ENCODE measurements at places on chromosomes 4 and X.

DNA sequence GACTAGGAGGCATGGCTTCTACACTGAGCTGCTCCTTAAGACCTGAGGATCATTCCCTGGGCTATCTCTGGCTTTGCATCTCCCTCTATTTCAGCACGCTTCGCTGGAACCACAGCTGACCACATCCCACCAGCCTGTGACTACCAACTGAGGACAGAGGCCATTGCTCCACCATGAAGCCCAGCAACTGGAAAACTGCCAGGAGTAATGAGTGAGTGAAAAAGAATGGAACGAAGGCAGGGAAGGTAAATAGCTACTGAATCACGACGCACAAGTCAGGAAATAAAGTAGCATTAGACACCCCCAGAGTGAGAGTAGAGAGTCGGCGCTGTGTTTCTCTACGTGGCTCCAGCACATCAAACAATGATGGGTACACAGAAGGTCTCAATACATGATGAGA, 314.7 kb downstream of the LDB2 start:
- no peak for DNase-seq

GRCh38 chr4:182904211-182904761, 12.9 kb downstream of the DCTD start:
- DNase-seq, result no peak

GRCh38 chr4:13378973-13379759, 105.0 kb downstream of the RAB28 start:
- no peak for DNase-seq

DNA sequence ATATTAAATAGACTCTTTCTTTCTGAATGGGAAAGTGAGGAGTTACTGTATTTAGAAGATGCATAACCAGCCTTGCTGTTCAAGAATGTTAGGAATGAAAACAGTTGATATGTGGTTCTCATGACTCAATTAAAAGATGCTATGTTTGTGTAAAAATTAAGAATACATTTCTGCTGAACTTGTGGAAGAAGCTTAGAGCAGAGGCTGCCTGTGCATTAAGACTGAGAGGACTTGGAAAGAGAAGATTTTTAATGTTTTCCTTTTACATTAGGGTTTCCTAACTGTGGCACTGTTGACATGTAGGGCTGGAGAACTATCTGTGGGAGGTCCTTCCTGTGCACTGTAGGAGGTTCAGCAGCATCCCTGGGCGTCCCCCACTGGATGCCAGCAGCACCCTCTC, 137.7 kb downstream of the GPR143 start:
- DNase-seq, result no peak

GRCh38 chr4:124803641-124804040, 91.1 kb upstream of the ANKRD50 start:
- DNase-seq, result no peak

DNA sequence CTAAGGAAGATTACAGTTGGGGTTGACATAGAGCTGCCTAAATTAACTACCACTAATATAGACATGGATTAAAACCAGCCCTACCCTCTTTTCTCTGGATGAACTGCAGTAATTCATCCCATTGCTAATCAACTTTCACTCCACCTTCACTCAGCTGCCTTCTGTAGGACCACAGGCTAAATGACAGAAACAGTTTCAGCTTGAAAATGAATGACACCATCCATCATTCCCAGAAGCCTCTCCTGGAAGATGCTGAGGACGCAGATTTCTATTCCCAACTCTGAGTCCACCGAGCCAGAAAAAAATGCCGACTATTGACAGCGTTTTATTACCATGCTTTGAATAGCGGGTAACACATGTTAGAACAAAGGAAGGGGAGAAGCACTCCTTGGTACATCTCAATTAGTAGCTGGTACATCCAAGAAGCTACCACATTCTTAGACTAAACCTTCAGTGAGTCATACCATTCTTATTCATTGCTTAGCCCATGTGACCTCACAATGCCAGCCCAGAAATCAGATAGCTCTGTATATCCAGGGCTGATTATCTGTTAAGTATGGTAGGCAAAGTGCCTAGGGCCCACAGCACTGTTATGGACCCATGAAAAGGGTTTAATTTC, 25.3 kb downstream of the DCX start:
- DNase-seq, result no peak

GRCh38 chr4:88196013-88196365, 37.5 kb upstream of the ABCG2 start:
- no peak for DNase-seq

DNA sequence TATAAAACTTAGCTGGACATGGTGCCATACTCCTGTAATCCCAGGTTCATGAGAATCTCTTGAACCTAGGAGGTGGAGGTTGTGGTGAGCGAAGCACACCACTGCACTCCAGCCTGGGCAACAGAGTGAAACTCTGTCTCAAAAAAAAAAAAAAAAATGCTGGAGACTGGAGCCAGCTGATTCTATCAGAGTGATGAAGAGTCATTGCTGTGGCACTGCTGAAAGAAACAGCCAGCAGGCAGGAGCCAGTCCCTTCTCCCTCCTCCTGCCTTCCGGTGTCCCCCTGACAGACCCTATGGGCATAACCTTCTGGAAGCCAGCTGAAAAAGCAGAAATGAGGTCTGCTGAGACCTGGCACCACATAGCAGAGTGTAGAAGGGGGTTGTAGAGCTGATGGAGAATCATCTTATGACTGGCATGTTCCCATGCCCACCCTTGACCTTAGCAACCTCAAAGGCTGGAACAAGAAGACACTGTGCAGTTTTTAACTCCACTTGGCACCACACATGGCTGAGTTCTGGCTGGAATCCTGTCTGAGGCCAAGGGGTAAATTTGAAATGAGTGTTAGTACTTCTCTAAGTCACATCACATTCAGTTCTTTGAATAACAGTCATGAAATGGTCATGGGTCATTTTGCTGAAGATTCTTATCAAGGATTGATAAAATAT, 2.6 kb upstream of the SPINK2 start:
- no peak for DNase-seq

Data from renal cortex interstitium (tissue), 15 donors.